ENCODE measurements at places on chromosomes 2 and 18.

GRCh38 chr2:96764253-96764637 lies 3.5 kb downstream of the CNNM4 start:
- DNase-seq = no peak

DNA sequence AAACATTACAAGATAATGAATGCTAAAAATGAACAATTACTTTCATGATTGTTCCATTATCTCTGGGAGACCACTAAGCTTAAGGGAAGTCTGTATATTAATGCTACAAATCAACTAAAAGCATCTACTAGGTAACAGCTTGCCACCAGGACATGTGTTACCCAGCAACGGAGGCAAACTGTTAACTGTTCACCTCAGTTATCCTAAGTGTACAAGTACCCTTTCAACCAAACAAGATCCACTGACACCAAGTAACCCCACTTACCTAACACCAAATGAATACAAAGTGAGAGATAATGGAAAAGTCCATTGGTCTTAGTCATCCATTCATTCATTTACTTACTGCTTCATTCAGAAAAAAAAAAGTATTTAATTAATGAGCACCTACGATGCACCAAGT lies 54.7 kb upstream of the KIDINS220 start:
- DNase-seq = no peak

- no peak for DNase-seq
Observed at GRCh38 chr18:79459946-79460480, 64.3 kb downstream of the NFATC1 start.

DNA sequence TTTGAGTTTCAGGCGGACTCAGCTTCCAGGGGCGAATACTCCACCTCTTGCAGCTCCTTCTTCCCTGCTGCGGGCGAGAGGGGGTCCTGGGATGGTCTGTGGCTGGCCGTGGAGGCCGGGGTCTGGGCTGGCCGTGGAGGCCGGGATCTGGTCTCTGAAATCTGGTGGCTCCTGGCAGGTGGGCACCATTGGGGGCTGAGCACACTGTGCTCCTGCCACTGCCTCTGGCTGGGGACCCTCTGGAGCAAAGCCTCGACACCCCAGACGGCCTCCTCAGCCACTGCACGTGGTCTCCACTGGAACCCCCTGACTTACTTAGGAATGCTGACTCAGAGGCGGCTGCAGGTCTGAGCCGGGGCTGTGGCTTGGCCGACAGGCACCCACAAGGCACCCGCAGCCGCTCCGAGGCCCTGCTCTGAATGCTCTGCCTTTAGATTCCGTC lies 100.1 kb upstream of the ALKAL2 start:
- no peak for DNase-seq

DNA sequence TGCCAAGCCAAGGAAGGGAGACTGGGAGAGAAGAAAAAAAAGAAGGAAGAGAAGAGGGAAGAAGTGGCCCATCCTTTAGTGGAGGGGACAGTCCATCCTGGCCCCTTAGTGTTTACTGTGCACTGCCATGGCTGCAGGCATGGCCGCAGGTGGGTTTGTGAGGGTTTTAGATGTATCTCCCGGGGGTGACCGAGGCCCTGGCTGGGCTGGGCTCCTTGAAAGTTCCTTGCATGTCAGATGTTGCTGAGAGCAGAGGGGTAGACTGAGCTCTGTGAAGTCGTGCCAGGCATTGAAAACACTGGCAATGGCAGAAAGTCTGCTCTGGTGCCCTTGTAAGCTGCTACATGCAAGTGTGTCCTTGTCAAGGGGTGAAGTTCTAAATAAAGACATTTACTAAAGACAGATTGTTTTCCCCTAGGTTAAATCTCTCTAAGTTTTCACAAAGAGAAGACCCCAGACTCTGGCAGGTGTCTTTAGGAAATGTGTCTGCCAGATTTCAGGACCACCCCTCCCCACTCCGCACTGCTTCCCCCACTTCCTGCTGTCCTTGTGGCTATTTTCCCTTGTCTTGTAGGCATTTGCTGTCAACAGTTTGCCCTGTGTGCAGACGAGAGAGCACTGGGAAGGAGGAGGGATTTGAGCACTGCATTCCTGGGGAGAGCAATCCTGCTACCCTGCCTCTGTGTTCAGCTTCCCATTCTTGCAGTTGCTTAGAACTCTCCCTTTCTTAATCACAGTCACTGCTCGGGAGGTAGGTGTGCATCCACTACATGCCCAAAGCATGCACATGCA lies 68.4 kb downstream of the ACOXL start:
- DNase-seq = no peak

All from T-helper 2 cell (primary cell).